ENCODE measurements at places on chromosomes 12 and 14.
A peak's percentile ranks its signal among the peaks of the same experiment; 100 is the strongest.

GRCh38 chr14:104552738-104553125 lies 26.8 kb upstream of the C14orf180 start:
- DNase-seq: no peak

- no peak for DNase-seq
Measured at GRCh38 chr14:91245029-91245428, 525 bp upstream of the GPR68 start.

GRCh38 chr12:467591-467990 lies 7.9 kb downstream of the B4GALNT3 start:
- DNase-seq: no peak

DNA sequence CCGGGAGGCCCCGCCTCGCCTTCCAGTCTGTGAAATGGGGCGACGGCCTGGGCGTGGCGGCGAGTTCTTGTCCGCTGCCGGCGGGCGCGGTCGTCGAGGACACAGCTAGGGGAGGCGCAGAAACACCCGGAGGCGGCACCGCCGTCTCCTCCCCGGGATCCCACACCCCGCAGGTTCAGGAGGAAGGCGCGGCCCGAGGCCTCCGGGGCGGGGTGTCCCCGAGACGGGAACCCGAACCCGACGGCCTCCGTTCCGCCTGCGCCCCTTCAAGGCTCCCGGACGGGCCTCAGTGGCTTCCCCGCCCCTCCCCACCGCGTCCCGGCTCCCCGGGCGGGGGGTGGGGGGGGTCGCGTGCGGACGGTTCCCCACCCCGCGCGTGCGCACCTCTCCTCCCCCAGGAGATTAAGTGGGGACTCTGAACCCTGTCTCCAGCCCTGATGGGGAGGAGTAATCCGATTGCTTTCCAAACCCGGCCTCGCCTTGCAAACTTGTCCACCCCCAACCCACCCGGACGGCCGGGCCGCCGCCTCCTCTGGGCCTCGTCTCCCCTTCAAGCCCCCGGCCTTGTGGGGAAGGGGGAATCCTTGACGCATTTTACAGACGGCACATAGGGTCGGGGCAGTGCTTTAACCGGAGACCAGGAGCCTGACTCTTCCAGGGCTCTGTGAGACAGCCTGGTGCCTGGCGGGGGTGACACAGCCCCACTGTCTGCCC lies 35.3 kb upstream of the ANKRD9 start:
- no peak for DNase-seq

- DNase-seq: peak; percentile 43
Measured at GRCh38 chr14:26925876-26926584, 328.2 kb upstream of the NOVA1 start.

DNA sequence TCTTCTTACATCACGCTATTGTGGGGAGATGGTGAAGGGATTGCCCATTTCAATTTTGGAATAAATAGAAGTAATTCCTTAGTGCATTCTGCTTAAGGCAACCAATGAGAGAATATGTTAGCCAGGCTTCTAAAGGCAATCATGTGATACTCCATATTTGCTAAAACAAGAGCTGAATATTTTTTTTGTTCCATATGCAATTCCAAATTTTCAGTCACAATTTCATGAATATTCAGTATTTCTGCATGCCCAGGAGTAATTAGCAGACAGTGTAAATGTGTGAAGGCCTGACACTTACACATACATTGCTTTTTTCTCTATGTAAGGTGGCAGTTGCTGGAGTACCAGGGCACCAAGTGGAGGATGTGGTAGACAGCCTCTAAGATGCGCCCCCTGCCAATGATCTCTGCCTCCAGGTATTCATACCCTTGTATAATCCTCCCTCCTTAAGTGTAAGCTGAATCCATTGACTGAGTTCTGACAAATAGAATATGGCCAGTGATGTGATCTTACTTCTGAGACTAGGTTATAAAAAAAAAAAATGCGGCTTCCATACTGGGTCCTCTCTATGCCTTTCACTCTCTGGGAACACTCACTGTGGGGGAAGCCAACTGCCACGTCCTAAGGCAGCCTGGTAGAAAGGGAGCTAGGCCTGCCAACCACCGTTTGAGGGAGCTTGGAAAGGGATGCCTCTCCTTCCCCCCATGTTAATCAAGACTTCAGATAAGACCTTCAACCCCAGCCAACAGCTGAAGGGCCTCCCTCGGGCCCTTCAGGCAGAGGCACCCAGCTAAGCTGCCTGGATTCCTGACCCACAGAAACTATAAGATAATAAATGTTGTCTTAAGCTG lies 62.7 kb upstream of the PTGR2 start:
- DNase-seq: peak; percentile 9

DNA sequence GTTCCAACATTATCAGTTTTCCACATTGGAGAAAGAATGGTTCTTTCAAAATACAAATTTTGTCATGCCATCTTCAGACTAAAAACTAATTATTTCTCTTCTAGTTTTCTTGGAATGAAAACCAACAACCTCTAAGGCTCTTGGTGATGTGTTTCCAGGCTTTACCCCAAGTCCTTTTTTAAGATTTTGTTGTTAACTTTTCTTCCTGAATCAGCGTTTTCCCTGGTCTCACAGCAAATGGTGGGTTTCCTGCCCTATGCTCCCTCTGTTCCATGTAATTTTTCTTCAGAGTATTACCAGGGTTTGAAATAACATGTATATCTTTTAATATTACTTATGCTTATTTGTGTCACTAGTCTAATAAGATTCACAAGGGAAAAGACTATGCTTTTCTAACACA lies 1311.9 kb downstream of the LRFN5 start:
- DNase-seq: no peak

DNA sequence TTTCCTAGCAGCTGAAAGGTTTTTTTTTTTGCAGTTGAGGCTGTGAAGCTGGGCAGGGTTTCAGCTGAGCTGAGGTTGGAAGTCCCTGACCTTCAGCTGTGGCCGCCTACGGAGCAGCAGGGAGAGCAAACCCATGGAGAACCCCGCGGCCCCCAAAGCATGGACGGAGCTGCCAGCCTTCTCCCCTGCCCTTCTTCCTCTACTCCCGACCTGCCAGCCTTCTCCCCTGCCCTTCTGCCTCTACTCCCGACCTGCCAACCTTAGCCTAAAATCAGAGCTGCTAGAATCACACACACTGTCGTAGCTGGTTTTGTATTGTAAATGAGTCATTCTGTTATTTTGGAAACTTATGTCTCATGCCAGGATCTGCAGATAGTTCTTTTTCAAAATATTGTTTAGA lies 74.6 kb downstream of the PPP2R5C start:
- no peak for DNase-seq

GRCh38 chr12:8065991-8066594 lies at the start of gene C3AR1:
C3AR1 (minus strand) TSS chr12:8066359; CDS start chr12:8060185, 6,174 bp downstream.
- peak; percentile 48 for DNase-seq

DNA sequence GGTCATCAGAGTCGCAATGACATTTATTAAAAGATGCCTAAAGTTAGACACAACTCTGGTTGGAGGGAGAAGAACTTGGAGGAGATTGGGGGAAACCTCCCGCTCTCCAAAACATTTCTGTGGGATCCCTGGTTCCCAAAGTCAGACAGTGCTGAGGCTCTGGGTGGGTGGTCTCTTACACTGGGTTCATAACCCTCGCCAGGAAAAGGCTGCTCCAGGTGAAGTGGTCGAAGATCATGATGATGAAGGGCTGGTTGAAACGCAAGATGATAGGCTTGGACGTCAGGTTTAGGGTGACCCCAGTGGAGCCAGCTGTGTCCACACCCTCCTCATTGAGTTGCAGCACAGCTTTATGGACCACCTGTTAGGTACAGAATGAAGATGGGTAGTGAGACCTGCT lies 11.2 kb upstream of the SERPINA10 start:
- no peak for DNase-seq

GRCh38 chr12:14910090-14910915 lies 24.6 kb upstream of the MGP start:
- no peak for DNase-seq

- DNase-seq: no peak
Measured at GRCh38 chr12:40730281-40730680, 38.0 kb downstream of the CNTN1 start.

- DNase-seq: peak; percentile 9
Measured at GRCh38 chr12:90235642-90236041, 527.0 kb upstream of the ATP2B1 start.

GRCh38 chr14:80269353-80269925 lies 58.1 kb upstream of the DIO2 start:
- peak; percentile 6 for DNase-seq

GRCh38 chr12:16300122-16300521 lies 22.6 kb upstream of the SLC15A5 start:
- peak; percentile 22 for DNase-seq

DNA sequence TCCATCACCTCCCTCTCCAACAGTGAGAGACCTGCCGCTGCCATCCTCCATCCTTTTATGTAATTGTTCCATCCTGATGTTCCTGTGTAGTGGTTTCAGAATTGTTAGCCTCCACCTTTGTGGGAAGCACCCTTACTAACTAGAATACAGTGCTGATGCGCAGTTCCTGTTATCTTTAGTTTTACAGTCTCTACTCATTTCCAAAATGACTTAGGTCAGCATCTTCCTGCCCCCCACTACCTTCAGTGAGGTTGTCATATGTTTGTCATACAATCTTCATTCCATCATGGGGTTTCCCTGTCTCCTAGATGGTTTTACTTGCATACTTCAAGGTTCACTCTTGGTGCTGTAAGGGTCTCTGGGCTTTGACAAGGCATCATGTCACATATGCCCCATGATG lies 69.8 kb downstream of the EML1 start:
- no peak for DNase-seq

DNA sequence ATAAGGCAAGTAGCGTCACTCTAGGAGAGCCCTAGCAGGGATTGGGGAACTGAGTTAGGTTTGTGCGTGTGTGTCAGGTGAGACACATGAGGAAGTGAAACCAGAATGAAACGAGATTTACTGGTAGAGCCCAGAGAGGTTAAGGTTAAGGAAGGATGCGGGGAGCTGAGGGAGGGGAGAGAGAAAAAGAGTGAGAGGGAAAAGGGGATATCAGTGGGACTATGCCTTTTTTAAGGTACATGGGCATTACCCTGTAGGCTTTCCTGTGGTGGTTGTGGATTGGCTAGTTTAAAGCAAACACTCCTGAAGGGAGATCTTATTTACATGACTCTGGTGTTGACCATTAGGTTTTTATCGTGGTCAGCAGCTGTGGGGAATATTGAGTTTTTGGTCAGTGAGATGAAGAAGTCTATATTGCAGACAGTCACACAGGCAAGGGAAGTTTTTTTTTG lies 13.9 kb downstream of the ZDHHC17 start:
- no peak for DNase-seq

DNA sequence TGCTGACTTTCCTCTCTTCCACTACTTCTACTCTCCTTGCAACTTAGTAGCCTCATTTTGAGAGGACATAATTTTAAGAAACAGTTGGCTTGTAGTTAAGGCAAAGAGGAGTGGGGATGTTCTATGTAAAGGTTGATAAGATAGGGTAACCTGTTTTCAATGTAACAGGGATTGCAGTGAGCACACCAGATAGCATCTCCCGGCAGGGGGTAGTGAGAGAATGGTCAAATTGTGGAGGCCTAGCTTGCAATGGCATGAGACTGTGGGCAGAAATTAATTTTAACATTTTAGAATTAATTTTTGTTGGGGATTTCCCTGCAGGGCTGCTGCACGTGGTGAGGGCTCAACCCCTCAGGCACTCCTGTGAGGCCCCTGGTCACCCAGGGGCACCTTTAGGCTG lies 41.4 kb downstream of the KLRG1 start:
- no peak for DNase-seq

- no peak for DNase-seq
Measured at GRCh38 chr12:131142891-131143657, 189.4 kb downstream of the ADGRD1 start.

DNA sequence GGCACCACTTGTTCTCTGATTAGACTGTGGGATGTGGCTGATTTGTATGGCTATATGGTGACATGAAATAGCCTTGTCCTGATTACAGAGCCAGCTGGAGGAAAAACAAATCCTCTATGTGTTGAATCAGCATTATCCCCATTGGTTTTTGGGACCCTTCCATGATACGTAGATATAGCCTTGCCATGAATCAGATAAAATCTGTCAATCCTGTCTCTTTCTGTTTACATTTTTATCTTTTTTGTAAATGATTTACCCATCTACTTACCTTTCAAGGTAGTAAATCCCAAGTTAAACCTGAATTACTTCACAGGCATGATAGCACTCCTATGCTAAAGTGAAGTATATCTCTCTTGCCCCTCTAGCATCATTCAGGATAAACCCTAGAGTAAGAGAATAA lies 789.3 kb downstream of the TMTC2 start:
- DNase-seq: no peak

- DNase-seq: peak; percentile 16
Measured at GRCh38 chr12:10661338-10661737, 12.5 kb downstream of the STYK1 start.

DNA sequence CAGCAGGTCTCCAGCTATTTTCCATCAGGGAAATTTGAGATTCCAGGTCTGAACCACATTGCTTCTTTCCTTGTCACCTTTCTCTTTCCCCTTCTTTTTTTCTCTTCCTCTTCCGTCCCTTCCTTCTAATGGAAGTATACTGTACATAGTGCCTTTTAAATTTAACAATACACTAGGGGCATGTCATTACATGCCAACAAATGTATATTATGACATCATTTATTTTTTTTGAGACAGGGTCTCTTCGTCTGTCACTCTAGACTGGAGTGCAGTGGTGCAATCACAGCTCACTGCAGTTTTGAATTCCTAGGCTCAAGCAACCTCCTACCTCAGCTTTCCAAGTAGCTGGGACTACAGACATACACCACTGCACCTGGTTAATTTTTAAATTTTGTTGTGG lies 148.9 kb downstream of the SUDS3 start:
- DNase-seq: no peak

GRCh38 chr12:8993827-8994226 lies 4.5 kb downstream of the KLRG1 start:
- DNase-seq: no peak
